ENCODE measurements at places on chromosomes 7 and 10.
A peak's percentile ranks its signal among the peaks of the same experiment; 100 is the strongest.

GRCh38 chr7:134042307-134042706, 84.8 kb upstream of the LRGUK start:
- DNase-seq = no peak

DNA sequence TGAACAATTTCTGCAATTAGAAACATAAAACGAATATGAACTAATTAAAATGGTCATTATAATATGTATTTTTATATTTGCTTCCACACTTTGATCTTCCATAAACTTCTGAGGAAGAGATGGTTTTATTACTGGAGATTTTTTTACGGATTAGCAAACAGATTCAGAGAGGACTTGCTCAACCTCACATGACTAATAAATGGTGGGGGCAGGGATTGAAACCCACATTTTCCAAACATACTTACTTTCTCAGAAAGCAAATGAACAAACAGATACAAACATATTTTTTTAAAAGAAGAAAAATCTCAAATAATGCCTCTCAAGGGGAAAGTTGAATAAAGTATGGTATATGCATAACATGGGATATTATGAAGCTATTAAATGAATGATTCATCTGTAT, 18.3 kb downstream of the ANKMY2 start:
- DNase-seq = no peak

- DNase-seq = no peak
Measured at GRCh38 chr7:98619450-98620321, 2.6 kb downstream of the NPTX2 start.

DNA sequence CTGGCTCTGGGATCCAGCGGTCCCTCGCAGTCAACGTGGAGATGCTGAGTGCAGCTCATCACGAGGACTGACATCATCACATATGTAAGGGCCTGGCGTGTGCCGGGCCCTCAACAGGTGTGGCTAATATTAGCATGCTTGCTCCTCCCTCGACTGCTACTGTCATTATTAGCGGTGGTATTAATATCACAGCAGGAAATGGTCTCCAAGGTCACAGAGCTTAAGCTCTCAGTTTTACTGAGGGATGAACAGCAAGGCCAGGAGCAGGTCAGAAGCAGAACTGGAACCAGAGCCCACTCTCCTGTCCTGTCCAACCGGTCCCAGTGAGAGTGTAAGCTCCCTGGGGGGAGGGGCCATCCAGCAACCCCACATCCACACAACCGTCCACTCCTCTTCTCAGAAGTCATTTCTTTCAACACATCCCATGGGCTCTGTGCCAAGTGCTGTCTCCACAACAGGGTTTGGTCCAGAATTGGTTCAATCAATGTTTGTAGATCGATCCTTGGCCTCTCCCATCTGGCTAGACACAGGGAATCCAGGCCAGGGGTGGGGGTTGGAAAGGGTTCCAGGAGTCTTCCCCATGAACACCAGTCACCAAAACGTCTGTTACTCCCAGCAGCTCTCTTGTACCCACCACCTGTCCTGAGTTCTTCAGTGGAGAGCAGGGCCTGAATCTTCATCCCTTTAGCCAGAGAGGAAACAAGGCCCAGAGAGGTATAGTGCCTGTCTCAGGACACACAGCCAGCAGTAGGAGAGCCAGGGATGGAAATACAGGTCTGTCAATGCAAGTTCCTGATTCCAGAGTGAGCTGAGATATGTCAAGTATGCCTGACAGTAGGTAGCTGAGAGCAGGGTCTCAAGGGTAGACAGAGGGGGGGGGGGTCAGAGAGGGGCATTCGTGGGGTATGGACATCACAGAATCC, 45.3 kb upstream of the ZMIZ1 start:
- DNase-seq = no peak

GRCh38 chr7:33232632-33233145, 103.3 kb downstream of the BBS9 start:
- no peak for DNase-seq

DNA sequence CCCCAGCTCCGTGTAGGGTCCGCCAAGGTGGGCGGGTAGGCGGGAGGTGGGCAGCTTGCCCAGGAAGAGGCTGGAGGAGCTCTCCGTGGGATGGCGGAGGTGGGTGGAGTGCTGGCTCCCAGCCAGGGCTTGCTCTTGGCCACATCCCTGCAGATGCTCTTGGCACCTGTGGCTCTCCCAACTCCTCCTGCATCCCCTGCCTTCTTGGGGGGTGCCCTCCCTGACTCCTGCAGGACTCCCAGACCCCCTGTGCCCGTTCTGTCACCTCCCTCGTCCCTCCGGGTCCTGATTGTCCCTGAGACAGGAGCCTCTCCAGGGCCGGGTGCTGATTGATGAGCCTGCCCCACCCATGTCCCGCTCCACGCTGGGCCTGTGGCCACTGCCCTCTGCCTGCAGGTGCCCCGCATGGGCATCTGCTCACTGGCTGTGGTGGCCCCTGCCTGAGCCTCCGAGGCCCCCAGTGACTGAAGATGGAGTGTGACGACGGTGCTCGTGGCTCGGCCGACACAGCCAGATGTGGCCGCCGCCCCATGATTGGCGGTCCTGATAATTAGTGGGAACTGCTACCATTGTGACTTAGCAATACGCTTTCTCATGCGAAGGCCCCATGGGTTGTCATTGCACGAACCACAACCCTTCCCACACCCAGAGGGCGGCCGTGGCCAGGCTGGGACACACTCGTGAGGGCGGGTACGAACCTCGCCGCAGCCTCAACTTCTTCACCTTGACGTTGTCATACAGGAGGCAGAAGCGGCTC, 23.6 kb downstream of the CFAP46 start:
- no peak for DNase-seq

DNA sequence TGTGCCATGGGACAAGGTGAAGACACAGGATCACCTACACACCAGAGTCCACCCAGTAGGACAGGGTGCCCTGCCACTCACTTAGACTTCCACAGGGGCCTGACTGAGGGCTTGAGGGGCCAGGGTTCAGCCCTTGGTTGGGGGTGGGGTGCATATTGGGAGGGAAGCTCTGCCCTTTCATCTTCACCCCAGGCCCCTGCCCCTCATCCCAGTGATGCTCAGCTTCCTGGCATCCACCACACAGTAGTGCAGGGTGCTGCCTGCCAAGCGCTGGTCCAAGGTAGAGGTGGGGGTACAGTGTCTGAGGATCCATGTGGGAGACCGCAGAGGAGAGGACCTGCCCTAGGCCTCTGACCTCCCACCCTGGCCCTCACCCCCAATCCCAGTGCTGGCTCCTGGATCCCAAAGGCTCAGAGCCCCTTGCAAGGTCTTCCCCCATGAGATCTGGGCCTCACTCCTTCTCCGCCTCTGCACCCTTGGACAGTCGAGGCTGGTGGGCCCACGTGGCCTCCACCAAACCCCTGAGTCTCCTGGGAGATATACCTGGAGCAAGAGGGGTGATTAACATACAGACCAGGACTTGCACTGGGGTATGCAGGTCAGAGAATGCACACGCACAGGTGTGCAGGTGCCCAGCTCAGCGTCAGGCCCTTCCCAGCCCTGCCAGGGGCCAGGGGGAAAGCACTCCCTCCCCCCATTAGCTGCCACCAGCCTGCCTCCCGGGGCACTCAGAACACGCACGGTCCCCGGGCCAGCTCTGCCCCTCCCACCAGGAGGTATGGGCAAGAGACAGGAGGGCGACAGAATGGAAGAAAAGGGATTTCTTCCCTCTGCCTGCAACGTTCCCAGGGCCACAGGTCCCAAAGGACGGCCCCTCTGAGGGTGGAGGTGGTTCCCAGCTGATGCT, 8.6 kb upstream of the IRF5 start:
- DNase-seq = no peak

DNA sequence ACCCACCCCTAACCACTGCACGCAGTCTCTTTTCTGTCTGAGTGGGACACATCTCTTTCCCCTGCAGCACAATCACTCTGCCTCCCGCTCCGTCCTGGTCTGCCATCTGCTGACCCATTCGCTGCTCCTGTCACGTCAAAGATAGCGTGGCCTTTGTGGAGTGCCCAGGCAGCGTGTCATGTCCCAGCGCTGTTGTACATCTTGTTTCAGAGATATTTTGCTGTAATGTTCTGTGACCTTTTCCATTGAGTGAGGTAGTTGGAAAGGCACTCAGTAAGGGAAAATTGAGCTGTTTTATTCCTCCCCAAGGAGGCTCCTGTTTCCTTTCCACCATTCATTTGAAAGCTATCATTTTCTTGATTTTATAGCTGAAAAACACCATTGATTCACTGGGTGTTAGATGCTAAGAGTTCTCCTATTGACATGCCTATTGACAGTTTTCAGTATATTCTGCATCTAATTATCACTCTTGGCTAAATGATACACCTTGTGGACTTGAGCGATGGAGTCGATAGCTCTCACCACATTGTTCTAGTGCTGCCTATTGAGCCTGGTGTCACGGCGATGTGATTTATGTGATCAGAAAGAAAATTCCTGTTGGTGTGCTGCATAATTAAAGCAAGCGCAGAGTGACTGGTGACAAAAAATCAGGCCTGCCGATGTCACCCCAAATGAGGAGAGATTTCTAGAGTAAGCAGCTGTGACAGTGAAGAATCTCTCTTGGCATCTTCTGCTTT, 372.6 kb downstream of the LRMDA start:
- DNase-seq = peak; percentile 83

DNA sequence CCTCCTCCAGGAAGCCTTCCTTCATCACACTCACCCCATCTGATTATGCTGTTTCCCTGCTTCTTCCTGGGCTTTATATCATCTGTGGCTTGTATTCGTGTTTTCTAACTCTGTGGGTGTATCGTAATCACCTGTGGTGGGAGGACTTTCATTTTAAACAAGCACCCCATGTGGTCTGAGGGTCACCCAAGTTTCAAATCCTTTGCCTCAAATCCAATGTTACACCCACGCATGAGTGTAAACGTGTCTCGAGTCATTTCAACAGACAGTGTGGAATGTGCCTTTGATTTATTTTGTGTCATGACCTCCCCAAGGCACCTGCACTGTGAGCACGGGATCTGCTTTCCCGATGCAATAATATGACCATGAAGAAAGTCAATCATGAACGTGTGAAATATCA, 17.5 kb upstream of the LYZL2 start:
- no peak for DNase-seq
